ENCODE measurements at places on chromosomes 2 and 18.

GRCh38 chr2:174722942-174723592 is 41.2 kb downstream of the CHRNA1 start:
- DNase-seq: no peak

GRCh38 chr2:191840921-191841320 is 6.0 kb downstream of the CAVIN2 start:
- no peak for DNase-seq

DNA sequence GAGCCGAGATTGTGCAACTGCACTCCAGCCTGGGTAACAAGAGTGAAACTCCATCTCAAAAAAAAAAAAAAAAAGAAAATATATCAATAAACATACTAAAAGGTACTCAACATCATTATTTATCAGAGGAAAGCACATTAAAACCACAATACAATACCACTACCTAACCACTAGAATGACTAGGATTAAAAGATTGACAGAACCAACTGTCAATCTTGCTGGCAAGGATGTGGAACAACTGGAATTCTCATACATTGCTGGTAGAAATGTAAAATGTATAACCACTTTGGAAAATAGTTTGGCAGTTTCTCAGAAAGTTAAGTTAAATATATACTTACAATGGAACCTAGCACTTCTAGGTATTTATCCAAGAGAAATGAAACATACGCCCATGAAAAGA is 88.6 kb downstream of the B3GNT2 start:
- DNase-seq: no peak

DNA sequence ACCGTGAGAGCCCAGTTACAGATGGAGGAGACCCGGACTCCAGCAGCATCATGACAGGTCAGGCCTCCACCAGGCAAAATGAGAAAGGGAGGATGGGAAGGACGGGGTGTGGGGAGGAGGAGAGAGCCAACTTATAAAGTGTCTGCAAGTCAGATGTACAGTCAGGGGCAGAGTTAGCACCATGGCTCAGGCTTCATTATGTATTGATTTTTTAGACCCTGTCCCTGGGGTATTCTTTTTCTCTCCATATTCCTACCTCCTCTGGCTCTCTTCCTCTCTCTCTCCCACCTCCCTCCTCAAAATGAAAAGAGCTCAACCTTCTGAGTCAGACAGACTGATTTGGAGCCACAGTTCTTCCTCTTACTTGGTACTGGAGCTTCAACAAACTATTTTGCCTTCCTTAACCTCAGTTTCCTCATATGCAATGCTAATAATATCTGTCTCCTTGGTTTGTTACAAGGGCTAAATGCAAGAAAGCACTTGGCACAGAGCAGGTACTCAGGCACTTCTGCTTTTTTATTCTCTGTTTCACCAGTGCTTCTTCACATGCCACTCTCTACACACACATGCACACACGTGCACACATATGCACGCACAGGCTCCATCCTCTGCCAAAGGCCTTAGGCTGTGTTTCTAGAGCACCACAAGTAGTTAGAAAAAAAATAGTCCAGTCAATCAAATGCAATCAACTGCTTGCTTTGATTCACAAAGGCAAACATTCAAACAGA is 92.3 kb upstream of the PKDCC start:
- DNase-seq: no peak

GRCh38 chr2:33051586-33052360 is 105.0 kb downstream of the LTBP1 start:
- no peak for DNase-seq

DNA sequence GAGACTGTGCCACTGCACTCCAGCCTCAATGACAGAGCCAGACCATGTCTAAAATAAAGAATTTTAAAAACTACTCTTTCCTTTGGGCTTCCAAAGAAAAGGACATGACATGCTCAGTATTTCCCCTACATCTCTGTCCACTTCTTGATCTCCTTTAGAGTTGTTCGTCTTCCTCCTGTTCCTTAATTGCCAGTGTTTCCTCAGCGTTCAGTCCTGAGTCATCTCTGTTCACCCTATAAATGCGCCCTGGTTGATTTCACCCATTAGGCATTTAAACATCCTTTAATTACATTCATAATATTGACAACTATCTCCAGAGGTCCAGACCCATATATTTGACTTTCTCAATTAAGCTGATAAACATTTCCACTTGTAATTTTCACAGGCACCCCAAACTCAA is 64.0 kb downstream of the AAK1 start:
- no peak for DNase-seq

DNA sequence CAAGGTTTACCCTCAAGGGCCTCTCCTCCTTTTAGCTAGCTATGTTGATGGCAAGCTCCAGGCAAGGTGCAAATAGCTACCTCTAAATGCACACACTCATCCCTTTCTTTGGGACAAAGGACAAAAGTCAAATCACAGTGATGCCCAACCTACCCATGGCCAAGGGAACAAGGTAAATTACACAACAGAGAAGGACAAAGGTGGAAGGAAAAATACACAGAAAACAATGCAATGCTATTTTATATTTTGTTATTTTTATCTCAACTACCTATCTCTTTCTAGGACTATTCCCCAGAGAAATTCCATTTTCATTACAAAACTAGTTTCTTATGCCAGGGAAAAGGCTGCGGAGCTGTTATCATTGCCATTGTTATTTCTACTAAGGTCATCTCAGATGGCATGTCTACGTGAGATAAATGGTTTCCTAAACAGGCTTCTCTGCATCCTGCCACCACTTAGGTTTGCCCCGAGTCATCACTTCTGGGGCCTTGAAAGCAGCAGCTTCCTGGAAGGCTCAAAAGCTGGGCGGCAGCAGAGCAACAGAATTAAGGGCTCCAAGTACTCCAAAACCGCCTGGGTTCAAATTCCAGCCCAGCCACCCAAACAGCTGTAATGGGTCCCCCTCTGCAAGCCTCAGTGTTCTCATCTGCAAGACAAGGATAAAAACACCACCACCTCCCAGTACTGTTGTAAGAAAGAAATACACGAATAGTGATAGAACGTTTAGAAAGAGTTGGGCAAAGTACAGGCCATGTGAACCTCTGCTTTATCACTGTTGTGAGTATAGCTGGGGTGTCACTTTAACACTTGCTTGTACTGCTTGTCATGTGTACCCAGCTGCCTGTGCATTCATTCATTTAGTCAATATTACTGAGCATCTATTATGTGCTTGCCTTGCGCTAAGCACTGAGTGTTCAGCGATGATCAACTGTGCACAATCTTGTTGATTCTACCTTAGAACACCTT is 20.9 kb downstream of the BCL2 start:
- DNase-seq: no peak

DNA sequence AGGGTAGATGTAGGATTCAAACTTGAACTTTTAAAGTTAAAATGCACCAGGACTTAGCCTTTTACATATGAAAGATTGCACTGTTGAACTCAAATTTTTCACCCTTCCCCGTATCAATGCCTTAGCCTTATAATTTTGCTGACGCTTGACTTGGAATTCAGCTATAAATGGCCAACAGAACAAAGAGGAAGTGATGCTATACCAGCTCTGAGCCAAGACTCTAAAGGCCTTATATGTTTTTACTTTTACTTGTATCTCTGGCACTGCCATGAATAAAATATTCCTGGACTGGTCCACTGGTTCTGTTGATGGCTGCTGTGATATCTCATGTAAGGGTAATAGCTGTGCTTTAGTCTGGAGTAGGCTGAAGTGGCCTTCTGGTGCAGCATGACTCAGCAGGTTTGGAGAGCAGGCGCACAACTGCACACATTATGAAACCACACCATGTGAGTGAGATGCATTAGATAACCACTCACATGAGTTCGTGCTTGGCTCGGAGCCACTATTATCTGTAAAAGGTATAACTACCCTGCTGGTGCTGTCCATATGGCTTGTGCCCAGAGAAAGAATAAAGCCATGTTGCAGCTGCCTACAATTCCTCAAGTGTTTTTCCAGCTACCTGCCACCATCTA is 8.4 kb upstream of the IER3IP1 start:
- no peak for DNase-seq

GRCh38 chr2:20299113-20299512 is 51.5 kb downstream of the PUM2 start:
- no peak for DNase-seq

- DNase-seq: no peak
Observed at GRCh38 chr2:210190345-210190744, 19.1 kb upstream of the KANSL1L start.

GRCh38 chr18:63992751-63993150 is 22.9 kb downstream of the SERPINB8 start:
- DNase-seq: no peak

DNA sequence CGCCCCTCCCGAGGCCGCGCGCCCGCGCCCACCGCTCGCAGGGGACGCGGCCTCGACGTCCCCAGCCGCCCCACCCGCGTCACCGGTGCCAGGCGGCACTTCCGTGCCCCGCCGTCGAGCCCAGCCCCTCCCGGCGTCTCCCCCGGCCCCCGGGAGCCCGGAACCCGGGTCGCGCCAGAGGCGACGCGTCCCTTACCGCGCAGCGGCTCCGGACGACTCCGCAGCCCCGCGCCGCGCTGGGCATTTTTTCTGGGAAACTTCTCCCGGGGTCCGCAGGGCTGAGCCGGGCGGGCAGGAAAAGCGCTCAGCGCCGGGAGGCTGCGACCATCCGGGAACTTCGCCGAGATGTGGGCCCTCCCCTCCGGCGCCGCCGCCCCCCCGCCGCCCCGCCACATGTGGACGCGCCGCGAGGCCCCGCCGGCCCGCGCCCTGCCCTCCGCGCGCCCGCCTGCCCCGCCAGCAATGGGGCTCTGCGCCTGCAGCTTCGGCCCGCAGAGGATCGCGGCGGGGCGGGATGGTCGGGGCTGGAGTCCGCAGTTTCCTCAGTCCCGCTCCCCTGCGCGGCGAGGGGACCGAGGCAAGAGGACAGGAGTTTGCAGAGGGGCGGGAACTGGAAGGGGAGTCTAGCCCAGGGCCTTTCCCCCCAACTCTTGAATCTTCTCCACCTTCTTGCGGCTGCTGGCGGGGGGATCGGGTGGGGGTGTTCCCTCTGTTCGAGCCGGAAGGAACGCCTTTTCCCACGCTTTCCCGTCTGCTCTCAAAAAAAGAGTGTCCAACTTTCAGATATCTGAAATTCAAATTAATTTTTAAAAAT is 81.5 kb downstream of the CHRNA1 start:
- peak; percentile 40 for DNase-seq

- no peak for DNase-seq
Observed at GRCh38 chr18:23306822-23307221, 146.3 kb upstream of the RIOK3 start.

DNA sequence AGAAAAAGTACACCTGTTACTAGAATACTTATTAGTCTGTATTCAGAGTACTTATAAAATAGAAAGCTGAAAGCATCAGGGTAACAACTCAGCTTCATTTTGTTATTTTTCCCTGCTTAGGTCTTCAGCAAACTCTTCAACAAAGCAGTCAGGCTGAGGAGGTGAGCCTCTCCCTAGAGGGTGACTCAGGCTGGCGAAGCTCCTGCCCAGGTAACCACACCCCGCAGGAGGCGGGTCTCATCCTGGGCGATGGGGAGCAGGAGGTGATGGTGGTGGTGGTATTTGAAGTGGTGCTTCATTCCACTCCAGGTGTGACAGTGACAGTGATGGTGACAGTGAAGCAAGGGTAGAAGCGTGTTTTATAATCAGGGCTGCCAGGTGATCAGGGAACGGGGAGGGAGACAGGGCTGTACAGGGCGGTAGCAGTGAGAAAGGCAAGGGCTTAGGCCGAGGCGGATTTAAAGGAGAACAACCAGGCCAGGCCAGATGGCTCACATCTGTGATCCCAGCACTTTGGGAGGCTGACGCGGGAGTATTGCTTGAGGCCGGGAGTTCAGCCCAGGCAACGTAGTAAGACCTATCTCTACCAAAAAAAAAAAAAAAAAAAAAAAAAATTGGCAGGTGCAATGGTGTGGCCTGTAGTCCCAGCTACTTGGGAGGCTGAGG is 127.1 kb downstream of the SOCS6 start:
- DNase-seq: no peak

DNA sequence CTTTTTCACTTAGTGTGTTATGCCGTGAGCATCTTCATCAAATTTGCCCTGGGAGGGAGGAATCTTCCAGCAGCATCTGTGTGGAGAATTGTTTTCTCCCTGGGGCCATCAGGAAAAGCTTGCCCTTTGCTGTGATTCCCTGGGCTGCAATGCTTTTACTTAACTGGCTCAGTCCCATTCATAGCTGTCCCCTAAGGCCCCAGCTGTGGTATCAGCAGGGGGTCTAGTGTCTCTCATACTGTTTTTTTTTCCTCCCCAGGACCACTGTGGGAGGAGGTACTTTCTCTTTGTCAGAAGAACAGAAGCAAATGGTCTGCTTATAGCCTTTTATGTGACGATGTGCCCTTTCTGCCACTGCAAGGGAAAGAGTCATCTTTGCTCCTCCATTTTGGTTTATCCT is 176.8 kb upstream of the CELF4 start:
- no peak for DNase-seq

GRCh38 chr2:20541651-20542050 is 94.8 kb downstream of the RHOB start:
- DNase-seq: no peak

DNA sequence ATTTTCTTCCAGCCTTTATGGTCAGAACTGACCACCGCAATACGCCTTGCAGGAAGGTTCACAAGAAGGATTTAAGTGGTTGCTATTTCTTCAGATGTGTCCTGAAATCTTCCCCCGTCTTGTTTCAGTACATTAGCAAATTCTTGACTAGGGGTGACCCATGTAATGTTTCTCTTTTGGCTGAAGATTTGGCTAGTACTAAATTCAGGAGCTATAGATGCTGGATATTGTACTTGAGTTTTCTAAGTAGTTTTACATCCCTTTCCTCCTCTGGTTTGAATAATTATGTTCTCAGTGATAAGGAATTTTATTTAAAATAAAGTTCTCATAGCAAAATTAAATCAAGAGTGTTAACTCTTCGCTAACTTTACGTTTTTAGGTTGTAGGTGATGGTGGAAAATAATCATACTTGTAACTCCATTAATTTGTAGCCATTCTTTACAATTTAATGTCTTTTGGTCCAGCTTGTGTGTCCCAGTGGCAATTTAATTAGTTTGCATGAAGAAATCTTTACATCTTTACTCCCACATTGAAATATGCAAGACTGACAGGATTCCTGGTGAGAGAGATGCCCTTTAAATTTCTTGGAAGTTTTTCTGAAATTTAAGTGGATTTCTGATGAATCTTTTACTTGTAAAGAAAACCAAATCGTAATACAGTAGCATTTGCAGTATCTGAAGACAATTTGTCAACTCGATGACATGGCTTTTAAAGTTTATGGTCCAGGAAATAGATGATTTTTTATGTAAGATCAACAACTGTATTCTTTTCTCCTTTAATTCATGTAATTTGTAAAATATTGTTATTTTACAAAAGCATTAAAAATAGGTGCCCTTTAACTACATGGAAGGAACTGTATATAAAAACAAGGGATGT is 2.8 kb downstream of the PHLPP1 start:
- DNase-seq: no peak

- no peak for DNase-seq
Observed at GRCh38 chr18:13420969-13421686, 202.6 kb downstream of the LDLRAD4 start.

GRCh38 chr2:228352048-228352447 is 170.6 kb upstream of the SPHKAP start:
- DNase-seq: no peak
